ENCODE measurements at places on chromosomes 16 and 17.
A peak's percentile ranks its signal among the peaks of the same experiment; 100 is the strongest.

GRCh38 chr17:79978548-79978855, 57.2 kb downstream of the TBC1D16 start:
- DNase-seq = no peak

DNA sequence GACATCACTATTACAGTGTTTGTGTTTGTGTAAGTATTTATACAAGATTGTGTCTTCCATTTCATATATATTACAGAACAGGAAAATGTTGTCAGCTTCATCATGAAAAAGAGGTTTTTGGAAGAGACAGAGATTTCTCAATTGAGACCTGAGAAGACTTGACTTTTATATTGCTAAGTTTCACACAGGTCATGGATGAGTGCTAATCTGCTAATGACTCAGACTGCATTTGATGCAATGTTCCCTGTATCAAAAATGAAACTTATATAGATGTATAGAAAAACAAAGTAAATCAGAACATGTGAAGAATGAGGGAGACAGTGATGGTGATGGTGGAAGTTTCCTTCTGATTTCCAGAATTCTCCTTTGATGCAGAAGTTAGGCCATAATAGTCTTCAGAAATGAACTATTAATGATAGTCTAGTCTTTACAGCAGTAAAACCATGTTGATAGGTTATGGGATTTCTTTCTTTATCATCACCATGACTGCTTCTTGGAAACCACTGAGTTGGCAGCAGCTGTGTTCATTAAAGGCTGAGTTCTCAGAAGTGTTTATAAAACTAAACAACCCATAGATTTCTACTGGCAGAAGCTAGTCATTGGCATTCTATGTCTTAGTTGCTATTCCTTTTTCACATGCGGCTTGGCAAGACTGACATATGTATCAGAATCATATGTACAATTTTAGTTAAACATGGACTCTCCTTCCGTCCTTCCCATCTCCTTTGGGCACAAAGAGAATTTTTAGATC, 56.1 kb downstream of the PCTP start:
- DNase-seq = no peak

DNA sequence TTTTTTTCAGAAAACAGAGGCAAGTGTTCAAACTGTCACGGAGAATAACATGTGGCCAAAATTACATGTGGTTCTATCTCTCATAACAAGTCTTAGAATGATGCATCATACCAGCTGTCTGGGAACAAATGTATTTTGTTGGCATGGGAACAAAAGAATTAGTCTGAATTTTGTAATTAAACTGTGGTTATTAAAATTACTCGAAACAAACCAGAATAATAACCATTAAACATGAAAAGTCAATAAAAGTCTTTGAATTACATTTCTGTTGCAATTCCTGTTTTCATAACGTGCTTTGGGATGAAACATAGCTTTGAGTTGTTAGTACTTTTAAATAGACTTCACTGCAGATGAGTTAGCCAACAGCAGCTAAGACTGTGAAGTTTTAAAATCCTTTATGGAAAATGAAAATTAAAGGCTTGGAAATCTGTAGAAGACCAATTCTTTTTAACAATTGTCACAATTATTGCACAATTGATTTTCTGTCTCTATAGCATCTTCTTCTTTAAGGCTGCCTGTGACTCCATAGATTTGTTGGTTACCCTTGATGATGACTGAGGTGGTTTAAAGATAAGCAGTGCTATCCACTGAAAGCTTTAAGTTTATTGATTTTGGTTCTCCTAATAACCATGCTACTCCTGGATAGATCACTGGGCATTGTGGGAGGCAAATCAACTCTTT, 117.9 kb upstream of the AXIN2 start:
- no peak for DNase-seq

GRCh38 chr17:44940768-44941167, 6.8 kb downstream of the KIF18B start:
- no peak for DNase-seq

DNA sequence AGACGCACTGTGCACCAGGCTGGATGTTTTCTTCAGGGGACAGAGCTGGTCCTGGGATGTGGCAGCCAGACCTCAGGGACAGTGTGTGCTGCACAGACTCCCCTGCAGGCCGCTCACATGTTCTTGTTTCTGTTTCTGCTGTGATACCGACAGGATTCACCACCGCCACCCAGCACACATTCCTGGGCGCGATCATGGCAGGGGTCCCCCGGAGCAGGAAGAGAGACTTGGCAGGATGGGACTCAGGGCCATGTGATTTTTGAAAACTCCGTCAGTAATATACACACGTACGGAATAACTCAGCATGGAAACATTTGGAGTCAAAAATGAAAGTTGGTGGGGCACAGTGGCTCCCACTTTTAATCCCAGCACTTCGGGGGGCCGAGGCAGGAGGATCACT, 79.0 kb downstream of the HAPSTR1 start:
- DNase-seq = no peak

- peak; percentile 38 for DNase-seq
These were observed 89.0 kb upstream of the DNAH17 start for GRCh38 chr17:78665952-78666920.

- DNase-seq = no peak
These were observed 22.2 kb upstream of the TOX3 start for GRCh38 chr16:52568983-52569690.

DNA sequence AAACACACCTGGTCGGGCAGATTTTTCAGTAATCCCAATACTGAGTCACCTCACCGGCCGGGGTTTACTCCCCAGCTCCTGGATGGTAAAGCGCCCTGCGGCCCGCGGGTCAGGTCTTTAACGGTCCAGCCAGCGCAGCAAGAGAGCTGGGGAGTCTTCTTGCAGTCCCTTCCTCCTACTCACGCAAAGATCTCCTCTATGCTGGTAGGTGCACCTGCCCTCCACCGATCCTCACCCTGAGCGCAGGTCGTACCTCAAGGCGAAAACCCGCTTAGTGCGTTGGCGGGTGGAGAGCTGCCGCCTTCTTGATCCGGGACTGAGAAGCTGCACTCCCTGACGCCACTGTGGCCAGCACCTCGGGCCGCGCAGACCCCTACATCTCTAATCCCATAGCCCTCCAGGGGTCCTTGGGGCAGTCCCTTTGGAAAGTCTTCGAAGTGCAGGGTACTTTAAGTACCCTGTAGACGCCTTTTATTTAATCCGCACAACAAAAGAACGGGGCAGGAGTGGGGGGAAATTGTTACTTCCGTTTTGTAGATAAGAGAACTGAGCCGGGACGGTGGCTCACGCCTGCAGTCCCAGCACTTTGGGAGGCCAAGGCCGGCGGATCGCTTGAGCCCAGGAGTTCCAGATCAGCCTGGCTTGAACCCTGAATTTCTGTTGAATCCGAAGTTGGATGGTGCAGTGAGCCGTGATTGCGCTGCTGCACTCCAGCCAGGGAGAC, 10.4 kb upstream of the HOXB13 start:
- DNase-seq = no peak

DNA sequence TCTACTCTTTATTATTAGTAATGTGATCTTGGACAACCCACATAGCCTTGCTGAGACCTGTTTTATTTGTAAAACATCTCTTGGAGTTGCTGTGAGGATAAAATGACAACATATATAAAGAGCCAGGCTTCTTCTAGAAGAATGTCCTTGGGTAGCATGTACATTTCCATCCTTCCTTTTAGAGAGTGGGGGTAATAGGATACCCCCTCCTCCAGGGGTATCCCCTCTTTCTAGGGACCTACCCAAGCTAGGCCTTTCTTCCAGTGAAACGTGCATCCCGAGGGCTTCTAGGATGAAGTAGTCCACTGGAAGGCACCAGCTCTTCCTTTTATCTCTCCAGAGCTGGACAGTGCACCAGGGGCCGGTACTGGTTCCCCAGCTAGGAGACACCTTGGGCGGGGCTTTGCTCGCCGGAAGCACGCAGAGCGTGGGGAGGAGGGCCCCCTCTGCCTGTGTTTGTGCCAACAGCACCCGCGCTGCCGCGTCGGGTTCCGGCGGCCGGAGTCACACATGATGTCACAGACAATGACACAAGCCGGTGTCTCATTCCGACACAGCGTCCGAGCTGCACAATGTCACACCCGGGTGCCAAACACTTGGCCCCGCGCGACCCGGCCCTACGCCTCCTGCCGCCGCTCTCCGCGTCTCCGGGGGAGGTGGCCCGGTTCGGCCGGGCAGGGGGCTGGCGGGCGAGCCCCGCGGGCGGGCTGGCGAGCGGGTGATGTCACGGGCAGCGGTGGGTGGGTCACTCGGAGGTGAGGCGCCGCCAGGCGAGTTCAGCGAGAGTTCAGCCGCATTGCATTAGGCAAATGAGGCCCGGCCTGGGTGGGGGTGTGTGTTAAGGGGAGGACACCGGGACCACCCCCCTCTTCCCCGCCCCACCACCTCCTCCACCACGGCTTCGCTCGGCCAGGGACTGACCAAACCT, 23.4 kb downstream of the GJD3 start:
- peak; percentile 84 for DNase-seq

DNA sequence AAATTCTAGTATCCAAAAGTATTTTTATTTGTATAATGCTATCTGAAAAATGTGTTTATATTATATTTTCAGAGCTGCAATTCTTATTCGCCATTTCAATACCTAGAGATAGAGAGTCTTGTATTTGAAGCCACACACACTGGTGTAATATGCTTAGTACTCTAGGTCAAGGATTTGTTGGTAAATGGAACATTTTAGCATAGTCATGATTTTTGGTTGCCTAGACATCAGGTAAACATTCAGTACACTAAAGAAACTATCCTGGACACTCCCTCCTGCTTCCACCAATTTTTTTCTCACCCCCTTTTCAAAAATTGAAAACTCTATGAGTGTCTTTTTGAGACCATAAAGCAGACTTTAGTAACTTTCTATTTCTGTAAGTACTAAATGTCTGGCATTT, 20.8 kb downstream of the ABHD15 start:
- DNase-seq = no peak

GRCh38 chr16:31877876-31878642, 4.5 kb downstream of the ZNF267 start:
- no peak for DNase-seq

DNA sequence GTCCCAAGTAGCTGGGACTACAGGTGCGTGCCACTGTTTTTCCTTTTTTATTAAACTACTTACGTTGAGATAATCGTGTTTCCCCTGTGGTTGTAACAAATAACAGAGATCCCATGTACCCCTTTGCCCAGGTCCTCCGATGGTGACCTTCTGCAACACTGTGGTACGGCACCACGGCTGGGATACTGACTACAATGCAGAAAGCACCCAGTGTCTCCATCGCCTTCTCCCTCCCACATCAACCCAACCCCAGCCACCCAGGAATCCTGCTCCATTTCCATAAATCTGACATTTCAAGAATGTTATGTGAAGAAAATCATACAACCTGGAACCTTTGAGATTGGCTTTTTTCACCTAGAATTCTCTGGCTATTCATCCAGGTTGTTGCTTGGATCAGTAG, 22.1 kb downstream of the MPRIP start:
- no peak for DNase-seq

DNA sequence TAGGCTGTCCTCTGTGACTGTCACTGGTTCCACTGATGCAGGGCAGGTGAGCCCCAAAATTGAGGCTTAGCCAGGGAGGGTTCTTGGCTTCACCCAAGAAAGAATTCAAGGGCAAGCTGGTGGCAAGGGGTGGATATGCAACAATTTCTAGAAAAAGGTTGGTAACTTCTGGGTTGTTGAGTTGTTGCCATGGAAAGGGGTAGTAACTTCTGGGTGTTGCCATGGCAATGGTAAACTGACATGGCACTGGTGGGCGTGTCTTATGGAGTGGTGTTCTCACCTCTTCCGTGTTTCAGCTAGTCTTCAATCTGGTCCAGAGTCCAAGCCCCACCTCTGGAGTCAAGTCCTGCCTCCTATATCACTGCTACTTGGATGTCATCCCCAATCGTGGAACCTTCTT, 9.5 kb upstream of the GUCY2D start:
- no peak for DNase-seq

- no peak for DNase-seq
These were observed 480.1 kb downstream of the SOX9 start for GRCh38 chr17:72600934-72601333.

DNA sequence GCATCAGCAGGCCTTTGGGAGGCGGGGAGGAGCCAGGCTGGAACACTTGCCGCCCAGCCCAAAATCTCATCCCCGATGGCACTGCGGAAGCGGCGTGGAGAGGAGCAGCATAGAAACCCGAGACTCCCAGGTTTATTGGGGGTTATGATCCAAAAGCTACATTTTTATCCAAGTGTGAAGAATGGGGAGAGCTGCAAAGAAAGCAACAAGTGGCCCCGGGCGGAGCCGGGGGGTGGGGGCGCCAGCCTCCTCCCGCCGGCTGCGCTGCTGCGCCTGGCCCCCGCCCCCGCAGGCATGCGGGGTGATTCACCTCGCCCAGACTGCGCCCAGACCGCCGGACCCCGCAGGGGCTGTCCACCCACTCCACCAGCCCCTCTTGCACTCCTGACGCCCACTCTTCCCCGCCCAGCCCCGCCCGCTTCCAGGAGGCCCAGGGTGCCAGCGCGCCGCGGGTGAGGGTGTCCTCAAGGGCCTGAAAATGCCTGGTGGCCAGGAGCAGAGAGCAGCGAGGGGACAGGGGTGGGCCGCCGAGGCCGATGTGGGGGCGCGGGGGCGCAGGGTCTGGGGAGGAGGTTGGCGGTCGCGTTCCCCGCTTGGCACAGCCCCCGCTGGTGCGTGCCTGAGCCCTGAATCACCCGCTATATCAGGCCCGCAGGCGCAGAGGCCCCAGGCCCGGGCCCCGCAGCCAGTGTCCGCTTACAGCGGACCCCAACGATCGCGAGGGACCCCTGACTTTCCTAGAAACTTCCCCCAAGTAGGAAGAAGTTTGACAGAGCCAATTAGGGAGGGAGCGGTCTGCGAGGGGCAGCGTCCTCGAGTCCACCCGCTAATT, 1.3 kb downstream of the CAVIN1 start:
- DNase-seq = no peak

DNA sequence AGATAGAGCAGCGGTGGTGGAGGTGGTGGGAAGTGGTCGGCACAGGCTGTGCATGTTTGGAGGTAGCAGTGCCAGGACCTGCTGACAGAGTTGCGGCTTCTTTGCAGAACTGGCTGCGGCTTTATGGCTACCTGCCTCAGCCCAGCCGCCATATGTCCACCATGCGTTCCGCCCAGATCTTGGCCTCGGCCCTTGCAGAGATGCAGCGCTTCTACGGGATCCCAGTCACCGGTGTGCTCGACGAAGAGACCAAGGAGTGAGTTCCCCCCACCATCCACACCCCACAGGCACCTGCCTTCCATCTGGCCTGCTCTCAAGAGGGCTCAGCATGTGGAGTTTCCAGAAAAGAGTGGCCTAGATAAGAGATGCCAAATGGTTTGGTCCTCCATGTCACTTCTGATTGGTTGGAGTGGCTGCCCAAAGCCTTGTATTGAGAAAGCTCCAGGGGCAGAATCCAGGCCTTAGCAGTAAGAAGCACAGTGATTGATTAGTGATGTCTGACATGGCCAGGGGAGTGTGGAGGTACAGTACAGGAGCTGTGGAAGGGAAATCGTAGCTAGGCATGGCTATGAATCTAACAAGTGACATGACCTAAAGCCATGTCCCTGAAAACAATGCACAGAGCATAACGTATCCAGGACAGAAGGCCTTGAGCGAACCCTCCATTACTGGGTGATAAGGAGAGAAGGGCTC, 12.0 kb downstream of the MMP15 start:
- no peak for DNase-seq

- no peak for DNase-seq
These were observed 15.1 kb upstream of the CDIPT start for GRCh38 chr16:29878172-29878571.

- no peak for DNase-seq
These were observed 36.5 kb downstream of the HOXB1 start for GRCh38 chr17:48494335-48494734.

- no peak for DNase-seq
These were observed 187.0 kb upstream of the CDH13 start for GRCh38 chr16:82439678-82440293.

- DNase-seq = no peak
These were observed 21.2 kb downstream of the USP43 start for GRCh38 chr17:9666461-9667050.

- DNase-seq = no peak
These were observed 7.6 kb downstream of the HAGH start for GRCh38 chr16:1818873-1819525.
